ENCODE measurements at places on chromosomes 1 and 21.

DNA sequence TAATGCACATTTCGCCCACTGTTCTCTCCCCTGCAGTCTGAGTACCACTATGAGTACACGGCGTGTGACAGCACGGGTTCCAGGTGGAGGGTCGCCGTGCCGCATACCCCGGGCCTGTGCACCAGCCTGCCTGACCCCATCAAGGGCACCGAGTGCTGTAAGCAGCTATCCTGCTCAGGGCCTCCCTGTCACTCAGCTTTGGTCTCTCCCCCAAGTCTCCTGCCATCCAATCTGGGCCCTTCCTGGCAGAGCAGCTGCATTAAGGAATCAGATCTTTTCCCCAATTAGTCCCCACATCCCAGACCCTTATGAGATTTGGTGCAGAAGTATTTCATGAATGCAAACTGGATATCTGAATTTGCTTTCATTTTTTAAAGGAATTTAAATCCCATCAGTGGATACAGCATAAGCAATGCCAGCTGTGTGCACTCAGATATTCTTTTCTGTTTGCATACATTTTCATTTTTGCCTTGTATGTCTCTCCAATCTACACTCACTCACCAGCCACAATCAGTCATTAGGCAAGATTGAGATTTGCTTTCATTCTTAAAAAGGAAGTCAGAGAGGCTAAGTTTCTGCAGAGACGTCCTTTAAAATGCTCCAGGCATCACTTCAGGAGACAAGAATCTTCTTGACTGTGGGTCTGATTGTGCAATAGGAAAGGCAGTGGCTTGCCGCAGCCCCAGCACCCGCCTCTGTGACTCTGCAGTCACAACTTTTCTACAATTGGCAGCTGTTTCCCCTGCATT lies 48.1 kb downstream of the ELAPOR1 start:
- peak; percentile 99 for DNase-seq

GRCh38 chr1:95095833-95096217 lies 21.3 kb upstream of the TLCD4 start:
- DNase-seq = no peak

DNA sequence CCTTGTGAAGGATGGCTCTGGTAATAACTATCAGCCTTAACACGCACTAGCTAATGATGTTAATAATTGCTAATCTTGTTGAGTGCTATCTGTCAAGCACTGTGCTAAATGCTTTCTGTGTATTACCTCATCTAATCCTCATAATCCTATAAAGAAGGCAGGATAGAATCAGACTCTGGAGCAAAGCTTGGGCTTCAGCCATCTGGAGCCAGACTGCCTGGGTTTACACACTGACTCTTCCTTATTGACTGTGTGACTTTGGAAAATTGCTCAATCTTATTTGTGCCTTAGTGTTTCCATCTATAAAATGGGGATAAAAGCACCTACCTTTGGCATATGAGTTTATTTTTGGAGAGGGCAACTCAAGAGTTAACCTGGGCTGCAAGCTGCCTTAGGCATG lies 216.1 kb downstream of the NUF2 start:
- no peak for DNase-seq

- DNase-seq = no peak
These were observed 38.8 kb downstream of the CD160 start for GRCh38 chr1:145758116-145758515.

DNA sequence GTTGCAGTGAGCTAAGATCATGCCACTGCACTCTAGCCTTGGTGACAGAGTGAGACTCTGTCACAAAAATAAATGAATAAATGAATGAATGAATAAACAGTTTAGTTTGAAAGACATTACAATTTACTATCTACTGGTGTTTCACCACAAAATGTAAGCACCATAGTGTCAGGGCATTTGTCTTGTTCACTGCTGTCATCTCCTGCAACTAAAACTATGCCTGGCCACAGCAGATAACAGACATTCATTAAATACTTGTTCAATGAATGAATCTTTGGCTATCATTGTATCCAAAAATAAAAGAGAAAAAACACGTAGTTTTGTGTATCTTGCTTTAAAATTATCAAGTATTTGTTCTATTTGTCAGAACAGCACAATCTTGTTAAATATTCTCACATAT lies 32.5 kb downstream of the SASS6 start:
- DNase-seq = no peak

- DNase-seq = no peak
These were observed 49.6 kb downstream of the CD58 start for GRCh38 chr1:116521186-116521585.

GRCh38 chr1:214491468-214492146 lies 59.8 kb downstream of the PTPN14 start:
- DNase-seq = no peak

DNA sequence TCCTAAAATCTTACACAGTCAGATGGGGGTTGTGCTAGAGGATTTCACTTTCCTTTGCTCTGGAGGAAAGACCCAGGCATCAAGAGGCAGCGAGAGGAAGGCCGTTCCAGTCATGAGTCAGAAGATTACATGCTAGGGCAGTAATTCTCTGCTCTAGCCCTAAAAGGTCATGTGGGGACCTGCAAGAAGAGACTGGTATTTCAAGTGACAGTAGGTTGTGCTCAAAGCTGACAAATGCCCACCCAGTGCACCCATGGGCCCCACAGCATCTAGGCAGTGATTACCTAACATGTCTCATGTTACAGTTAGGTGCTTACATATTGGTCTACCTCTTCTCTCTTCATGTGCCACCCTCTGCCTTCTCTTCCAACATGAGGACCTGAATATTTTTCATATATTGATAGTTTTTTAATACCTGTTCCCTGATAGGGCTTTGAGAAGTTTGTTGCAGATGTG lies 99.7 kb upstream of the BEND5 start:
- DNase-seq = no peak
